ENCODE measurements at places on chromosomes 13 and 19.

GRCh38 chr13:110841846-110842245, 73.0 kb downstream of the ANKRD10 start:
- DNase-seq: no peak

DNA sequence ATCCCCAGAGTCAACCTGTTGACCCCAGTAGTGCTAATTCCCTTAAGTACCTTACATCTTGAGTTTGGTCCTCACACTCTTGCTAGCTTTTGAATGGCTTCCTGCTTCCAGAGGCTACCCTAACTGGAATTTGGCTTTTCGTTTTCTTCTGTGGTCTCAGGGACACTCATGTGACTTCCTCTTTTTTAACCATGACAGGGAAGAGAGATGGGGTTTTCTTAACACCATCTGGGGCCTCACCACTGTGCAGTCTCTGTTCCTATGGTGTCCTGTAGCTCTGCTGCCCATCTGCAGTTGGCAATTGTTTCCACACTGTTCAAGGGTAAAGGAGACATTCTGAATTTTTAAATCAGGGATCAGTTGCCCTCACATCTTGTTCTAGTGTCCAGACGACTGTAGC, 66.7 kb downstream of the SLC10A2 start:
- DNase-seq: no peak

DNA sequence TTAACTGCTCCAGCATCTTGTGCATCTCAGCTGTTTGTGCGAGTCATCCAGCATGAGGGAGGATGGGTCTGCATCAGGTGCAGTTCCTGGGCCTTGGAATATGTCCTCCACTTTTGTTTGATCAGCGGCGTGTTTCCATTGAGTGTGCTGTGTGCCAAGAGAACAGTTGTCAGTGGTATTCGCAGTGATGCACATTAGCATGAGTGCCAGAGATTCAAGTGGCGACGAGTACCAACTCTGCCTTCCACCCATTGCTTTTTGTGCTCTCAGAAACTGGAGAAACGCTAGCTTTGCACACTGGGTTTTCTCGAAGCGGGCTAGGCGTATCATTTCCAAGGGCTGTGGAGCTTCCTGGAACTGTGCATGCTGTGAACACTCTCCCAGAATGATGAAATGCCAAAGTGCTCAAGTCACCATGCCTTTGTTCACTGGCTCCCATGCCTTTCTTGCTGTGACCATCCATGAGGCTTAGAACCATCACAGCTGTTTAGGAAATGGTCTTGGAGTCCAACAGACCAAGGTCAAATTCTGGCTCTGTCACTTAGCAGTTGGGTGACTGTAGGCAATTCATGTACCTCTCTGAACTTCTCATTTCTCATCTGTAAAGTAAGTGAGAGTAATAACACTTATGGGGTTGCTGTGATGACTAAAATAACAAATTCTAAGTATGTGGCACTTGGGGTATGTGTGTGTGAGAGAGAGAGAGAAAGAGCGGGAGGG, 18.4 kb downstream of the LRCH1 start:
- DNase-seq: no peak

DNA sequence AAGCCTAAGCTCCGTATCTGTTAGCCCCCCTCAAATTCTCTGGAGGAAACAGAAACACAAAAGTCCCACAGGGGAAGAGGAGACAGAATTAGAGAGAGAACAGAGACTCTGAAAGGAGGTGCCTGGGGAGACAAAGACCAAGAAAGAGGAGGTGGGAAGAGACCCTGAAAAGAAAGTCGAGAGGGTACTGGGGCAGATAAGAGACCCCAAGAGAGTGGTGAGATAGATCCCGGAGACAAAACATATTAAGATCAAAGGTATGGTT, 915 bp upstream of the GRWD1 start:
- DNase-seq: no peak

- DNase-seq: no peak
Measured at GRCh38 chr19:34962687-34963572, 1.1 kb downstream of the ZNF792 start.

DNA sequence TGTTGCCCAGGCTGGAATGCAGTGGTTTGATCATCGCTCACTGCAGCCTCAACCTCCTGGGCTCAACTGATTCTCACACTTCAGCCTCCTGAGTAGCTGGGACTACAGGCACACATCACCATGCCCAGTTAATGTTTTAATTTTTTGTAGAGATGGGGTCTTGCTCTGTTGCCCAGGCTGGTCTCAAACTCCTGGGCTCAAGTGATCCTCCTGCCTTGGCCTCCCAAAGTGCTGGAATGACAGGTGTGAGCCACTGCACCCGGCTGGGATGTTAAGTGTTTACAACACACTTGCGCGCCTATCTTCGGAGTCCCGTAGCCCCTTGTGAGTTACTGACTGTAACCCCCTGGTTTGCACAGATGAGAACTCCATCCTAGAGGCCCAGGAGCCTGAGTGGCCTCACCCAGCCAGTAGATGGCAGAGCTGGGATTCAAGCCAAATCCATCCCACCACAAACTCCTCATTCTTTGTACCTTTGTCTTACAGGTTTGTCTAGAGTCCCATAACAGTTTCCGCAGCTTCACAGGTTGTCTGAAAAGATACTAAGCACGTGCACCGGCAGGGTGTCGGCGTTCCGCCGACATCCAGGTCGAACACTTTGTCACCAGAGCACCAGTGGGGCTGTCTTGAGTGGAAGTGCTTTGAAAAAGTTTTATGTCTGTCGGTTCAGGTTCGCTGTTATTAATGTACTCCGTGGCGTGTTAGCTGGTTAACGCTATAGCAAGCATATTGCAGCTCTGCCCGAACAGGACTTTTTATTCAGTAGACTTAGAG, 14.7 kb downstream of the MAG start:
- no peak for DNase-seq

DNA sequence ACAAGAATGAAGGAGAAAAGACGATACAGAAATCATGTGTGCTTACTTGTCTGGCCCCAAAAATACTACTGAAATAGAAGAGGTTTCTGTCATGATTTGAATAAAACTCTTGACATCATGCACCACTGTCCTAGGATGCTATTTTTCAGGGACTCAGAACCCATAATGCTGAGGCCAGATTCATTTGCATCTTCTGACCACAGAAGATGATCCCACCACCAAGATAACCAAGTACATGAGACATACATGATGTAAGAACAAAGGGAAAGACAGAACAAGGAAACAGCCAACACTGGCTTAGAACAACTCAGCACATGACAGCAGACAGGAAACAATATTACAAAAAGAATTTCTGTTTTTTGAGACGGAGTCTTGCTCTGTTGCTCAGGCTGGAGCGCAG, 2.5 kb downstream of the ZNF552 start:
- DNase-seq: no peak

- no peak for DNase-seq
Measured at GRCh38 chr13:83761631-83762030, 120.6 kb downstream of the SLITRK1 start.

DNA sequence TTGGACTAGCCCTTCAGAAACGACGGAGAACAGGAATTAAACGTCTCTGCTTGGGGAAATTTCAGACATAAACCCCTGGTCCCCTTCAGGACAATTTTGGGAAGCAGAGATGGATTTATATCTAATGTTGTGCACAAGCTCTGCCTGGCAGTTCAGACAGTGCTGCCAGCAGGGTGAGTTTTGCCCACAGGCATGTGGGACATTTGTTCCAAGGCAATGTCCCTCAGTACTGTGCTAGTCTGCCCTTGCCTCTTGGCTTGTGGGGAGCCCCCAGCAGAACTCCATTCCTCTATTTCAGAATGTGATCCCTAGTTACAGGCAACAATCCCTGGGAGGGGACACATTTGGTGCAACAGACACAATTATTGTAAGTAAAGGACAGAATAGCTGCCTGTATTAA, 76.5 kb upstream of the GPR12 start:
- no peak for DNase-seq

GRCh38 chr19:3725640-3726310, 17.6 kb downstream of the TJP3 start:
- DNase-seq: no peak

DNA sequence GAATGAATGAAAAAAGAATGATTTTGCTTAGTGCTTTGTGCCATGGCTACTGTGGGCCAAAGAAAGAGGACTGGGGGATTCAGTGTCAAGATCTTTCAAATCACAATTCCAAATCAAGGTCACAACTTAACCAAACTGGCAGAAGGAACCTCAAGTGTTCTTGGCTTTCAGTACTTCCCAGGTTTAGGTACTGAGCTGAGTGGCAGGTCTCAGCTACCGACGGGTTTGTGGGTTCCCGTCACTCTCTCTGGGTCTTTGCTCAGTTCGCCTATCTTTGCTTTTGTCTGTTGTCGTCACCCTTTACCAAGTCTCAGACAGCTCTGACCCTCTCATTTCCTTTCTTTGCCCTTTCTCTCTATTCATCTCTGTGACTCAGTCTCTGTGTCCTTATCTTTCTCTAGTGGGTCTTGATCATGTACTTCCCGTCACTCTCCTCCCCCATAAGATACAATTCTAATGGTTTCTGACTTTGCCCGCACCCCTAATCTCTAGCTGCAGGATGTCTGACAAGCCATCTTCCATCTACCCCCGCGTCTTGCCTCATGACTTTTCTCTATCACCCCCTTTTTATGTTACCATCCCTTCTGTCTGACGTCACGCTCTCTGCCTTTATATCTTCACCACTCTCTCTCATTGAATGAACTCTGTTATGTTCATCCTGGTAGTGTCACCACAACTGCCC, 33.3 kb upstream of the LRRC4B start:
- no peak for DNase-seq

GRCh38 chr19:48341515-48342413, 16.4 kb downstream of the EMP3 start:
- DNase-seq: no peak

- no peak for DNase-seq
Measured at GRCh38 chr19:33408116-33408515, 34.6 kb downstream of the CEBPG start.

DNA sequence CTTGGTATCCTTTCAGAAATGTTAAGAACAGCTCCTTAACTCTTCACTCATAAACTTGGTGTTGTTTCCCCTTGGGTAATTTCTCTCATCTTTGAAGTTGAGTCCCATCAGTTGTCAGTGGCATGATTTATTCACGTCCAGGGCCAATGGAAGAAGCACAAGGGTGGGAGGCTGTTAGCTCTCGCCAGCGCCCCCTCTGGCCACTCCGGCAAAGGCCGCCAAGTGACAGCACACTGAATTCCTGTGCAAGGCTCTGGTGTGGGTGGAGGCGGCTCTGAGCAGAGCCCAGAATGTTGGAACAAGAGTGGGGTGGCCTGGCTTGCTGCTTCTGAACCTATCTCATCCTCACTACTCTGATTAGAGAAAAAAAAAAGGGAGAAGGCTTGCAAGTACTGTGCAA, 13.1 kb upstream of the MEDAG start:
- no peak for DNase-seq

- DNase-seq: no peak
Measured at GRCh38 chr13:98543378-98544103, 33.4 kb downstream of the STK24 start.

DNA sequence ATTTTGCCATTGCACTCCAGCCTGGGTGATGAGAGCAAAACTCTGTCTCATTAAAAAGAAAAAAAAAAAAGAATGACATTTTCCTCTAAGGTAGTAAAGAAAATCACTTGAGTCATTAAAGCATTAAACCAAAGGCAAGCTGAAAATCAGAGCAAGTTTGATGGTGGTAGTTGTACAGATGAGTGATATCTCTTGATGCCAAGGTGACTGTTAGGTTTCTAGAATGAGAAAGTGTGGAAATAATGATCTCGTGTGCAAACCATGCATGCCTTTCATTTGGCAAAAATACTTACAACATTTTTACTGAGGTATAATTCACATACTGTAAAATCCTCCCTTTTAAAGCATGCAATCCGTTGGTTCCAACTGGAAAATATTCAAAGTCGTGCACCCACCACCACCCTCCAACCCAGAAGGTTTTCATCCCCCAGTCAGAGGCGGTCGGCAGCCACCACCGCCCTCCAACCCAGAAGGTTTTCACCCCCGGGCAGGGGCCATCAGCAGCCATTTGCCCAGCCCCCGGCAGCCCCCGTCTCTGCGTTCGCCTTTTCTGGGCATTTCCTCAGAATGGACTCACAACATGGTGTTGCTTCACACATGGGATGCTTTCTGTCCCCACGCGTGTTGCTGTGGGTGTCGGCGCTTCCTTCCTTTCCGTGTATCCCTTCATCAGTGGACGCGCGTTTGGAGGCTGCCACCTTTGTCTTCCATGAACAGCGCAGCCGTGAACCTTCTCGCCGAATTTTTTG, 90.2 kb downstream of the ATP11A start:
- no peak for DNase-seq

DNA sequence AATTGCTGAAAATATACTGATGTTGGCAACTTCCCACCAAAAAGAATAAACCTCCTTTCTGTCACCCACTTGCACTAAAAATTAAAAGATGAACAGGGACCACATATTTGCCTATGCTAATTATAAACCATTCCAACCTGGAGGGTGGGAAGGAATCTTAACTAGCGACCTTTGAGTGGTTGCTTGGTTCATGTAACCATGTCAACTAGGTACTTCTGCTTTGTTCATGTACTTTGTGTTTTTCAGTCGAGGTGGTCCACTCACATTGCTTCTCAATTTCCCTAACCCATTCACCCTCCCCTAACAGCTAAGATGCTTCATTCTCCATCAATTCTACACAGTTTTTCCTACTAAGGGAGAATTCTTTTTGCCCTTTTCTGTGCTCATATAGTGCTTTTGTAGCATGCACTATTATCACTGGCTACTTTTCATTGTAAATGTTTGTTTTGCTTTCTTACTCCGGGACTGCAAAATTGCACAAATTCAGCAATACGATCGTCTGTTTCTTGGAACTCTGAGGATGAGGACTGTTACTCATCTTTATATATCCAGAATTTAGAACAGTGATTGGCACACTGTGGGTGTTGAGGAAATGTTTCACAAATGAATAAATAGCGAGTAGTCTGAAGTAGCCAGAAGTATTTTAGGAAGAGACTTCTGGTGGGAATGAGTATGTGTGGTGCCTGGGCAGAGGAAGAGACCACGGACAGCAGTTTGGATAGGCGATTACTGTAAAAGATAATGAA, 187.5 kb downstream of the GPC6 start:
- no peak for DNase-seq

All from central memory CD4-positive, alpha-beta T cell (primary cell).